ENCODE measurements at places on chromosomes 13 and 19.

DNA sequence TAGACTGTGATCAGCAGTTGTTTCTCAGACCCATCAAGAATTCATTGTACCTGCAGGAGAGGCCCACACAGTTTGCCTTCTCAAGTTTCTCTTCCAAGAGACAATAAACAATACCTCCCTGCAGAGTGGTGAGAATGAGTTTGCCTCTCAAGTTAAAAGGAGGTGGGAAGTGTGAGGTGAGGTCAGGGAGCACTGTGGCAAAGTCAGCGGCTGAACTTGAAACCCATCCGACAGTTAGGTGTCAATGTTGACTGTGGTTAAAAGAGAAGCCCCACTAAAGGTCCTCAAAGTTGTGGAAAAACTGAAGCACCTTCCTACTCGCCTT is 72.9 kb upstream of the TSC22D1 start:
- no peak for DNase-seq

DNA sequence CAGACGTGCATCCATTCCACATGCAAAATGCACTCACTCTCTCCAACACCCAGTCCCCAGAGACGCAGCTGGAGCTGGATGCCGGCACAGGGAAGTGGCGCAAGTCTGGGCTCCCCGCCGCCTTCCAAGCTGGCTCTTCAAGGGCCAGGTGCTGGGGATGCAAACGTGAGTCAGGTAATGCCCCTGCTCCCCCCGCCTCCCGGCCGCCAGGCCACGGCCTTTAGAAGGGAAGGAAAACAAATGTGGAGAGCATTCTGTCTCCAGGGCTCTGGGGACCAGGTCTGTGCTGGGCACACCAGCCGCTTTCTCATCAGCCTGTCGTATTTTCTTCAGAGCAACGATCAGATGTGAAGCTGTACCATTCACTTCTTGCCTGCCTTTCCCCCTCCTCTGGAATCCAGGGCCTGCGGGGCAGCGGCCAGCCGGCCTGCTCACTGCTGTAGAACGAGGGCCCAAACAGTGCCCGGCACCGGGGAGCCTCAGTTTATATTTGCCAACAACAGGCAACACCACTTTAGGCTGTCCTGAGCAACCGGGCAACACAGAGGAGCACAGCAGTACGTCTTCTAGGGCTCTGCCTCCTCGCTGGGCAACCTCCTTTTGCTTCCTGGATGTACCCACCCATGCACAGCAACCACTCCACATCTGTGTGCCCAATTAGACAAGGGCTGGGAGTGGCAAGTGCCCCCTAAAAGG is 3.8 kb downstream of the RAB20 start:
- no peak for DNase-seq

DNA sequence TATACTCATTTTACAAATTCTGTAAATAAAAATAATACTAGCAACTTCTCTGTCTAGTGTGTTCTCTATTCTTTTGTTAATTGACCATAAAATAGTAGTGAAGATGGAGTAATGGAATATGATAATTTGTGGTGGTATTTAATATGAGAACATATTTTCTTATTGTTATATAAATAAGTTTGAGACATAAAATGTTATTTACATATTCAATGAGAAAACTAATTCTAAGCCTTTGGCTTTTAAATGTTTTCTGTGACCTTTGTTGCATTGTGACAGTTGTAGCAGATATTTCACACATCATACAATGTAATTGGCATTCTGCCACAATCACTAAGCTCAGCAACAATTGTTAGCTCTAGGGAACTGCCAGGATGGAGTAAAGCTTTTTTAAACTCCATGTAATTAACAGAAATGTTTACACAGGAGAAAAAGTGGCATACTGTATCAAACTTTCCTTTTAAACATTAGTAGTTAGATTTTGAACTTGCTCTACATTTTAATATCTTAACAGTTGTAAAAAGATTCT is 562.1 kb upstream of the PCDH9 start:
- DNase-seq = no peak

DNA sequence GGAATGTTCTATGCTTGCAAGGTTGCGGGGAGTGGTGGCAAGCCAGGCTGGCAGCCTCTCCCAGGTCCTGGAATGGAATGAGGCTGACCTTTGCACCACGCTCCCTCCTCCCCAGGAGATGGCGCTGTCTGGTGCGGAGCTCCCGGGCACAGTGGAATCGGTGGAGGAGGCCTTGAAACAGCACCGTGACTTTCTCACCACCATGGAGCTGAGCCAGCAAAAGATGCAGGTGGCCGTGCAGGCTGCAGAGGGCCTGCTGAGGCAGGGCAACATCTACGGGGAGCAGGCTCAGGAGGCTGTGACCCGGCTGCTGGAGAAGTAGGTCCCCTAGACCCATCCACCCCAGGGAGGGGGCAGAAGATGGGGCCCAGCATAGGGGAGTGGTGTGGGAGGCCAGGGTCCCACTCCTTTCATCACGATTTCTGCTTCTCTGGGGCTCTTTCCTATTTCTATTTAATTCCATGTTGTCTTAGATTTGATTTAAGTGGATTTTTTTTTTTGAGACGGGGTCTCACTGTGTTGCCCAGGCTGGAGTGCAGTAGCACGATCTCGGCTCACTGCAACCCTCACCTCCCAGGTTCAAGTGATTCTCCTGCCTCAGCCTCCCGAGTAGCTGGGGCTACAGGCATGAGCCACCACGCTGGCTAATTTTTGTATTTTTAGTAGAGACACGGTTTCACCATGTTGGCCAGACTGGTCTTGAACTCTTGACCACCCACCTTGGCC is 53.2 kb upstream of the SHKBP1 start:
- DNase-seq = no peak

DNA sequence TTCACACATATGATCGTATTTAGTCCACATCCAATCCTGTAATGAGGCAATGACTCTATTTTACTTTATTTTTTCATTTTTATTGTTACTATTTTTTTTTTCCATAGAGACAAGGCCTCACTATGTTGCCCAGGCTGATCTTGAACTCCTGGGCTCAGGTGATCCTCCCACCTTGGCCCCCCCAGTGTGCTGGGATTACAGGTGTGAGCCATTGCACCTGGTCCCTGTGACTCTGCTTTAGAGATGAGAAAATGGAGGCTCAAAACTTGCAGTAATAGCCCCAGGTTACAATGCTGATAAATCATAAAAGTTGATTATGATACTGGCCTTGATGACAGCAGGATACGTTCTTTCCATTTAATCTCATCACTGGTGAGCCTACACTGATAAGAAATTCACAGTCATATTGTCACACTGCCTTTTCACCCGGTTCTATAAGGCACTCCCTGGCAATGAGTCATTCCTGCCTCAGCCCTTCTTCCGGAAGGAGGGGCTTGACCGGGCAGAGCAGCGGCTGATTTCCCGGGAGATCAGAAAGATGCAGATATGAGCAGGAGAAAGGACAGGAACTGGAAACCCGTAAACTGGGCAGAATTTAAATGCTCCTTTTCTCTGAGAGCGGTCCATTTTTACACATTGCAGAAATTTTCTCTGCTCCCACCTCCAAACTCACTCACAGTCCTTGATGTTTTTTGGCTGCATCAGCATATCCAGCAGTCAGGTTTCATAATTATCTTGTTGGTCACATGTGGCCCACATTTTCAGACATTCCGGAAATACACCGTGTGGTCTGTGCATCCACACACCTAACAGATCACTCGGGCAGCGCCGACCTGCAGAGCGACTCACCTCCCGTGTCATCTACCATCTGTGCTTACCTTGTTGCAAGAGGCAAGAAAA is 616.4 kb downstream of the EFNB2 start:
- no peak for DNase-seq

GRCh38 chr19:42350417-42350816 is 25.0 kb downstream of the MEGF8 start:
- DNase-seq = no peak

DNA sequence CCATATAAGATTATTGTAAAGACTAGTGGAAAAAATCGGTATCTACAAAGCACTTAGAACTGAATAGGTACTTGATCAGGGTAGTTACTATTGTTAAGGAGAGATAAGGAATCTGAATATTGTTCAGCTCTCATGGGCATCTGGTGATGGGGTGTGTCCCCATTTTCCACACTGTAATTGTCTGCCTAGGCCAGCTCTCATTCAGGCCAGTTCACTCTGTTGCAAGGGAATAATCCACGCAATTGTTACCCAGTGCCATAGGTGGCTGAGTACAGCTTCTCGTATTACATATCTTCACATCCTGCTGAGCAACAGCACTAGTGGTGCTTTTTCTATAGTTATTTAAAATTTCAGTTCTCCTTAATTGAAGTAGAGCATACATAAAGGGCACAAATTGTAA is 45.6 kb upstream of the C13orf42 start:
- DNase-seq = no peak

DNA sequence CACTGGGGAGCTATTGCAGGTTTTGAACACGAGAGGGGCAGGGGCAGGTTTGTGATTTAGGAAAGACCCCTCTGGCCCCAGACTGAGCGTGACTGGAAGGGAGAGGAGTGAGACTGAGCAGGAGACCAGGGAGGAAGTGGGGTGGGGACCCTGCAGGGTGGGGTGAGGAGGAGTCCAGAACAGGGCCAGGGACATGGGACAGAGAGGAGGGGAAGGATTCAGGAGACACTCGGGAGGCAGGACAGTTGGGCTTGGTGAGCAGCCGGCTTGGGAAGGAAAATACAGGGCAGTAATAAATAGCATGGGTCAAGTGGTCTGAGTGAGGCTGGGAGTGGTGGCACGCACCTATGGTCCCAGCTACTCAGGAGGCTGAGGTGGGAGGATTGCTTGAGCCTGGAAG is 9.4 kb downstream of the FOSB start:
- no peak for DNase-seq

- no peak for DNase-seq
These were observed 1.0 kb upstream of the CKM start for GRCh38 chr19:45323671-45324081.

DNA sequence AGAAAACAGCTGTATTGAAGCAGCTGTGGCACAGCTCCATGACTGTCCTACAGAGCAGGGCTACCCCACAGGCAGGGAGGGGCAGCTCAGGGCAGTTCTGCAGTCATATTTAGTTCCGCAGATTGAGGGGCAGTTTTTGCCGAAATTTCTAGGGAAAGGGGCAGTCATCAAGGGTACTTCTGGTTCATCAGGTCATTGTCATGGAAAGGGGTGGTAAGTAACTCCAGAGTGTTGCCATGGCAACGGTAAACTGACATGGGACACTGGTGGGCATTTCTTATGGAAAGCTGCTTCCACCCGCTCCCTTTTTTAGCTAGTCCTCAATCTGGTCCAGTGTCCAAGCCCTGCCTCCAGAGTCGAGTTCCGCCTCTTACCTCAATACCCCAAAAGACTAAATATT is 702.8 kb downstream of the LIG4 start:
- no peak for DNase-seq

- no peak for DNase-seq
These were observed 1004.3 kb downstream of the SLITRK5 start for GRCh38 chr13:88675347-88675996.

GRCh38 chr13:110274687-110275086 is 32.3 kb downstream of the COL4A1 start:
- no peak for DNase-seq

DNA sequence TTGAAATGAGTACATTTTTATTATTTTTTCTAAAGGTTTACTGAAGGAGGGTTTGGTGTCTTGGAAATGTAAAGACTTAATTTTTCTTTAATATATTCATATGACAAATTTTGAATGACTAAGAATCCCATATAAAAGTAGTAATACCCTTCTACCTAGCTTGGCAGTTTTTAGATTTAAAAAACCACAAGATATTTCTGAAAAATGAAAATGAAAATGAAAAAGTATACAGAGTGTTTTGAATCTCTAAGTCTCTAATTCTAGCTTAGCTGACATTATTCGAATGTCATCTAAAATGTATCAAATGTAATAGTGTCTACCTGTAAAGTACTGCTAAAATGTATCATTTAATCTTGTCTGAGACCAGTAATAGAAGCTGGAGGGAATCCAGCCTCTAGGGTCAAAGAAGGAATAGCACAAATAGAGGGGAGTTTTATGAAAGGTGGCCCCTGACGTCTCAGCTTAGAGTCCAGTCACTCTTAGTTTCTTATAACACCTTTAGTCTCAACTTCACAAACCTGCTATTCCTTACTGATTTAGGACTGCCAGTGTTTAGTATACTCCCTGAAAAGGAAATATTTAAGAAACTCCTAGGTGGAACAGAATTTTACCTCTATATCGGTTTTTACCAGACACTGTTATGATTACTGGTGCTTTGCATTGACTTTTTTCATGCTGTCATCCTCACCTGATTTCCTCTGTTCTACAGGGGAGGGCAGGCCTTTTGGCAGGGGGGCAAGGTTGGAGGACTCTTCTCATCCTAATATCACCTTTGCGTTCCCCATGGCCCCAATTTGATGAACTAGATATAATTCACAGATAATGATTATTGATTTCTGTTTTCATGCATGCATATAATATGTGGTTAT is 16.2 kb upstream of the MIR17HG start:
- DNase-seq = no peak
